SK-MEL-5 (cell line): ENCODE measurements at places on chromosomes 2 and 18. TPM values are rescaled to one million over a fixed set of nuclear protein-coding genes. Genes with fewer than 3 reads are reported as not detected.

- DNase-seq = peak; percentile 20
Measured at GRCh38 chr2:84481702-84482101, 22.6 kb upstream of the SUCLG1 start.

DNA sequence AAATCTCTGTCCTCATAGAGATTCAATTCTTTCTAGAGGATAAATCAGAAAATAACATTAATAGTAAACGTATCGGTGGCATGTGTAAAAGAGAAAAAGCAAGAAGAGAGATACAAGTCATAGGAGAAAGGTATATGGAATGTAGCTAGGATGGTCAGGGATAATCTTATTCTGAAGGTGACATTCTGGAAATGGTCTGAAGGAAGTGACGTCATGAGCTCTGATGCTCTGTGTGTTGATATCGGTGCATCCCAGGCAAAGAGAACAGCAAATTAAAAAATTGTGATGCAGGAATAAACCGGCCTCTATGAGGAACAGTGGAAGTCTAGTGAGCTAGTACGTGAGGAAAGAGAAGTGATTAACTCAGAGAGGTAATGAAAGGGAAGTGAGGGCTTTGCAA is 1215.8 kb downstream of the CNTNAP5 start:
- DNase-seq = no peak

DNA sequence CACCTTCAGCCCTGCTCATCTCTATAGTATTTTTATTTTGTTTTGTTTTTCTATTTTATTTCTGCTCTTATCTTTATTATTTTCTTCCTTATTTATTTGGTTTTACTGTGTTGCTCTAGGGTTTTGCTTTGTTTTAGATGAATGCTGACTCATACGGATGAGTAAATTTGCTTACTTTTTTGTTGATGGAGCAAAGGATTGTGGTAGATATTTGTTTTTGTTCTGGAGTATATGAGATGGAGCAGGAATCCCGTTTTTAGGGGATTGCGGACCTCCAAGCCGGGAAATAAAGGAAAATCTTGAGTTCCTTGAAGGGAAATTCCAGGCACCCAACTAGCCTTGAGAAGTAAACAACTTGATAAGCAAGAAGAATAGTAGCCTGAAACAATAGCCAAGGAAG is 15.3 kb upstream of the COLEC12 start:
- no peak for DNase-seq

DNA sequence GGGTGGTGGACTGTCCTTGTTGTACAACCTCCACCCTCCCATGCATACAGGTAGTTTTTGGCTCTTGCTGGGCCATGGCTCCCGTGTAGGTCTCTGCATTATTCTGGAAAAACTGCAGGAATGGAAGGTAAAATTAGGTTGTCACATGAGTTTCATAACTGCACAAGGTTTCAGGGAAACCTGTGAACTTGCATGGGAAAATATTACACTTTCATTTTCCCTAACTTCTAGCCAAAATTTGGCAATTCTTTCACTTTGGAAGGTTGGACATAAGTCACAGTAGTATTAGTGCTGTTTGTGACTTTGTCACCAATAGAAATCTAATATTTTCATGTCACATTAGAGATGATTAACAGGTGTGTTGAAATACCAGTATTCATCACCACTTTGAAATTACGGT is 118.1 kb upstream of the MGAT5 start:
- no peak for DNase-seq

DNA sequence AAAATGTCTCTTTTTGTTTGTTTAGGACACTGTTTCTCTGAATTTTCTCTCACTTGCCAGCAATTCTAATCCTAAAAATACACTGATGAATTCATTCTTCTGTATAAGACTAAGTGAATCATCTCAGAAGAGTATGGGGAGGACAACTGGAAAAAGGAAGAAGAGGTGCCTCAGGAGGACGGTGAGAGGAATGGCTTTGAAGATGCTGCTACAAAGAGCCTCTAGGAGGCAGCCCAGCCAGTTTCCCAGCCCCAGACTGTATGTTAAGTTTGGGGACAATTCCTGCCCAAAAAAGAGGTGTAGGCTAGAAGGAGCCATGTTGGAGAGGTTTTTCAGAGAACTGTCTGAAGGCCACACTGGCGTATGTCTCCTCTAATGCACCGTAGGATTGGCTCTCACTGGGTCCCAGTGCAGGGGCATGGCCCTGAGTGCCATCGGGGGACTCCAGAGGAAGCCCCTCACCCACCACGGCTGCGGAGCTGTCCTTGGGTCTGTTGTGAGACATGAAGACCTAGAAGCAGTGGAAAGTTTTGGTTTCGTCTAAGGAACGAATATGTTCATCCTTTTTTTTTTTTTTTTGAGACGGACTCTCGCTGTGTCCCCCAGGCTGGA is 3.1 kb upstream of the SDC1 start:
- no peak for DNase-seq

DNA sequence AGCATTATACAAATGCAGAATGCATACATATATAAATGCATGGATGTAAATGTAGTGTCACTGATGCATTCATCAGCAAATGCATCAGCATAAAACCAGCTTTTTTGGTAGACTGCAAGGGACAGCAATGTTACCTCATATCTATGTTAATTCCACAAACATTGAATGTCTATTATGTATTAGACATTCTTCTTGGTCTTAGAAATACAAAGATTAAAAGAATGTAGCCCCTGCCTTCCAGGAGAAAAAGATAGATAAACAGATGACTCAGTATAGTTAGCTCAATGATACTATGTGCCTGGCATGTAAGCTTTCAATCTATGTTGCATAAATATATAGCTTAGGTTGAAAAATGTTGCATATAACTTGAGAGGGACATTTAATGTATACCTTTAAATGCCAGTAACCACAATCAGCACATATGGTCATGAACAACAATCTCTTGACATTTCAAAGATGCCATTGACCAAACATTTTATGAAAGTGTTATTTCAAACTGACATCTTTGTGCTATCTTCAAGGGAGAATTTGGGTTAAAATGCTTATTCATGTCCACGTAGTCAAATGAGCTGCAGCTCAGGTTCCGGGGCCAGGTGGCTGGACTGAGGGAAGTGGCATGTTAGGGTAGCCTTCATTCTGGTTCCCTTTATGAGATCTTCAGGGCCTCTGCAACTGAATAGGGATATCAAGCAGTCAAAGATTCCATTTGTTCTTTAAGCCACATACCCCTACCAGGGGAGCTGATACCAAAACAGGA is 45.2 kb upstream of the GCG start:
- no peak for DNase-seq

GRCh38 chr2:60385648-60386047 is 167.8 kb downstream of the BCL11A start:
- no peak for DNase-seq

GRCh38 chr2:11118761-11119160 is 36.5 kb upstream of the SLC66A3 start:
- DNase-seq = no peak

The CAPN13 gene
- total RNA-seq = not detected in 2 replicates

The RALBP1 gene
- 51.6 and 57.1 TPM in 2 replicates for total RNA-seq

The CRYGC gene
- not detected in 2 replicates for total RNA-seq

The REG3G gene
- total RNA-seq = 0.19 TPM in 1 of 2 replicates, not detected in the other
